ENCODE measurements at places on chromosomes 7 and 10. TPM values are rescaled to one million over a fixed set of nuclear protein-coding genes. Genes with fewer than 3 reads are reported as not detected.

Gene SMO
- 1.9 TPM for polyA plus RNA-seq

Gene SPDYE2B
- not detected for polyA plus RNA-seq

Gene GCK
- 0.64 TPM for polyA plus RNA-seq

Gene FAM221A
- 14.7 TPM for polyA plus RNA-seq

Gene BEND7
- polyA plus RNA-seq, result 7.7 TPM

Gene RSPH10B
- 0.03 TPM for polyA plus RNA-seq

Gene IKZF1
- polyA plus RNA-seq, result 3.4 TPM

Gene STEAP1
- polyA plus RNA-seq, result 50.9 TPM

Gene PDZD7
- polyA plus RNA-seq, result 0.25 TPM

Gene CDHR1
- polyA plus RNA-seq, result 0.11 TPM

Gene HHEX
- polyA plus RNA-seq, result 13.8 TPM
